Left kidney (tissue), 8 donors: ENCODE measurements at places on chromosomes 16 and 17.

- DNase-seq = no peak
Measured at GRCh38 chr16:22313876-22314470, 16.8 kb downstream of the POLR3E start.

DNA sequence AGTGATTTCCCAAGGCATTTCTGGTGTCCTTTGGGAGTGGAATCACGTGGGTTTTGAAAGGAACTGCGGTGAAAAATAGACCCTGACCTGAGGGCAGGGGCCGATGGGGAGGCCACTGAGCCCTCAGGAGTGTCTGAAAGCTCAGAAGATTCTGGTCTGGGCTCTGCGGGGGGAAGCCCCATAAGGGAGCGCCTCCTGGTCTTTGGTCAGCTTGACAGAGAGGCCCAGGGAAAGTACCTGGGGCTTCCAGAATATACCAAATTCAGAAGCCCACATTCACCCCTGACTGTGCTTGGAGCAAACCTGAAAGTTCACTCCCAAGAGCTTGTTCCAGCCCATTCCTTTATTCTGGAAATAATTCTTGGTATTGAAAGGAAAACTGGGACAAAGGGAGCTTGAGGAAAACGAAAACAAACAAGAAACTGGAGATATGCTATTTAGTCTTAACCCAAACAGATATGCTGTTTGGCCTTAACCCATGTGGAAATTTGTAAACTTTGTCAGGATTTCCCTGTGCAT lies 23.2 kb upstream of the NAGLU start:
- DNase-seq = no peak

GRCh38 chr17:5509482-5509881 lies 23.1 kb downstream of the MIS12 start:
- no peak for DNase-seq

DNA sequence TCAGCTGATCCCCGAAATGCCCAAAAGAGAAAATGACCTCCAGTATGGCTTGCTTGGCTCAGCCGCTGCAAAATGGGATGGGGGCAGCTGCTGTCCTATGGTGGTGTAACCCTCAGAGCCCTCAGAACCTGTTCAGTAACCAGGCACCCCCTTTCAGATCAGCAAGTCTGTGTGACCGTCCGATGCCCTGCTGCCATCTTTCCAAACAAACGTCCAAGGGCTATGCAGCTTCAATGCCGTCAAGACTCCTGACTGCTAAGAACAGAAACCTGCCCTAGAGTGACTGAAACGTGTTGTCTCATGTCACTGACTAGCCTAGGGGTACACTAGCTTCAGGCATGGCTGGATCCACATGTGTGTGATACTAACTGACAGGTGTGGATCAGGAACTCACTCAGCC lies 70.4 kb downstream of the GNAO1 start:
- DNase-seq = no peak

GRCh38 chr17:42891539-42892152 lies 9.0 kb upstream of the G6PC1 start:
- DNase-seq = no peak

DNA sequence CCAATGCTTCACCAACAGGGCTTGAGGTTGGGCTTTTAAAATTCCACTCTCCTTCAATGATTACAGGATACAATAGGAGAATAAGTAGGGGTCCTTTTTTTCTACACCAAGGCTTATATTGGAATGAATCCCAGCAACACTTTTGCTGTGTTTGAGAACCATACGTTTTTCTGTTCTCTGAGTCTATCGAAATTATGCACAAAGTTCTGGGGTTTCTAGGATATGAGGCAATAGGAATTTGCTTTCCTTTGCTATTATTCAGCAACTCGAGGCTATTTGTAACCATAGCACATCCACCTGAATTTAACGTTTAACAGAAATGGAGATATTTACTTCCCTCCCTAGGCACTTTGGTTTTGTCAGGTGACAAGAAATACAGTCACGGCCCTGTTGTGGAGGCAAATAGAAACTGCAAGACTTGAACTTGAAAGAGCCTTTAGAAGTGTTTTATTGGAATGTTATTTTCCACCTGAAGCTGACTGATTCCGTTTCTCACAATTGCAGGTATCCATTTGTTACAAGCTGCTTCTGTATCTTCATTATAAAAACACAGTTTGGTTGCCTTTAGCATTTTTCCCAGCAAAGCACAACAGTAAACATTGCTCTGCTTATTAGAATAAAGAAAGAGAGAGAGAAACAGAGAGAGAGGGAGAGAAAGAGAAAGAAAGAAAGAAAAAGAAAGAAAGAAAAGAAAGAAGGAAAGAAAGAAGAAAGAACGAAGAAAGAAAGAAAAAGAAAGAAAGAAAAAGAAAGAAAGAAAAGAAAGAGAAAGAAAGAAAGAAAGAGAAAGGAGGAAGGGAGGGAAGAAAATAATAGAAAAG lies 109.6 kb downstream of the HS3ST3A1 start:
- DNase-seq = no peak
